ENCODE measurements at places on chromosomes 2 and 18.

DNA sequence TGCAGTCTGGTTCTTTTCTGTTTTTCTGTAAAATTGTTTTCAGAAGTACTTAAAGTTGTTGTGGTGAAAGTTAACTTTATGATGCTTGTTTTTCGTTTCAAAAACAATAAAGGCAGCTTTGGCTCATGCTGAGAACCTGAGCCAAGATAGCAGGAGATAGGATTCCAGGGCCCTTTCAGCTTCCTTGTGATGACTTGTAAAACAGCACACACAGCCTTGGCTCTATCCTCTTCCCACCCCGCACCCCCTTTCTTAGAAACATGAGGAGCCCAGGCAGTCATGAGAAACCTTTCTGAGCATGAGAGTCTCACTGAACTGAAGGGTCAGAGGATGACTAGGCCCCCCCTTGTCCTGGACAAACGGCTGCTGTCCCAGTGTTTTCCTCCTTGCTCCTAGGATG is 12.4 kb upstream of the CHRNA1 start:
- DNase-seq, result no peak

DNA sequence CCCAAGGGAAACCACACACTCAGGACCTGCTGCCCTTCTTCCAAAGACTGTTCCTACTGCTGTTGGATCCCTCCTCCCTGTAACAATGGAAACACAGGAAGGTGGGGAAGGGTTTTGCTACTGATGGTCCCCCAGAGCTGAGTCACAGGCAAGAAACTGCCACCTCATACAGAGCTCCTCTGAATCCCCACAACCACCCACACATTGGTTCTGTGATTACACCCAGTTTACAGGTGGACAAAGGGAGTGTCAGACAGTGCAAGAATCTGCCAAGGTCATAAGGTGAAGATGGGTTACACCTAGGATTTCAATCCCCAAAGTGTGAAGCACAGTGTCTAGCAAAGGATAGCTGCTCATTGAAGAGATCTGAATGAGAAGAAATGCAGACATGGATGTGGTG is 141.7 kb upstream of the LMAN1 start:
- no peak for DNase-seq

GRCh38 chr18:55185391-55185790 is 226.1 kb upstream of the CCDC68 start:
- no peak for DNase-seq

DNA sequence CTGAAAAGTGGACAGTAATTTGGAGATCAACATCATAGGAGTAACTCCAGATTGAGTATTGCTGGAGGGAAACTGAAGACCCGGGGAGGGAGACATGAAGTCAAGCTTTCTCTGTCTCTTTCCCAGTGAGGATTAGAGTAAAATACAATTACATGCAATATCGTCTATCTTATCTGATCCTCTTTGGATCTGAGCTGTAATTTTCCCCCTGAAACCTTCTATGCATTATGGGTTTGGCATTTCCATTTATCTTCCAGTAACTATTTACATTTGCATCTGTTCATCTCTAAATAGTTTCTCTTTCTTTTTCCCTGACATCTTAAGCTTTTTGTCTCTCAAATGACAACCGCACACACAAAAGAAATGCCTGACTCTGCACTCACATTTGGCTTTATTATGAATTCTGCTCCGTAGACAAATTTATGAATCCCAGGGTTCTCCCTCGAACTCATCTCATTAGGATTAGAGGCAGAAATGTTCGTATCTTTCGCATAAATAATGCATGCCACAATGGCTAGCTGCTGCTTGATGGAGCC is 113.1 kb downstream of the SPP2 start:
- no peak for DNase-seq

DNA sequence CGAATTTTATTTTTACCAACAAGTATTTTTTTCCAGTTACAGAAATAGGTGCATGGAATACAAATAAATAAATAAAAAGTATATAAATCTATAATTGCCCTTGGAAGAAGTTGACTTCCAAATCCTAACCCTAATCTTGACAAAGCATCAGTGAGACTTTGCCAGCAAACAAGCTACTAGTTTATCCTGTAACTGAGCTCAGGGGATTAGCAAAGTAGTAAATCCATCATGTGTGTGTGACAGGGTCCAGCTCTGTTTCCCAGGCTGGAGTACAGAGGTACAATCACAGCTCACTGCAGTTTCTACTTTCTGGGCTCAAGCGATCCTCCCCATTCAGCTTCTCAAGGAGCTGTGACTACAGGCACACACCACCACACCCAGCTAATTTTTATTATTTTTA is 948.0 kb upstream of the CNTNAP5 start:
- DNase-seq, result no peak
